Left ventricle myocardium superior (tissue), 1 donor: ENCODE measurements at places on chromosomes 11 and 22. TPM values are rescaled to one million over a fixed set of nuclear protein-coding genes. Genes with fewer than 3 reads are reported as not detected.

OVOL1 gene
- total RNA-seq = not detected

MYEOV gene
- total RNA-seq = not detected

MYRF gene
- 2.1 TPM for total RNA-seq

APOBEC3C gene
- 31.1 TPM for total RNA-seq

RGL4 gene
- total RNA-seq = not detected

LRRC75B gene
- 6.9 TPM for total RNA-seq

CACNA1I gene
- total RNA-seq = not detected

ACTN3 gene
- not detected for total RNA-seq

SAA2 gene
- total RNA-seq = 2.8 TPM

PARVA gene
- 56.4 TPM for total RNA-seq

MAJIN gene
- not detected for total RNA-seq

SLCO2B1 gene
- 30.1 TPM for total RNA-seq

MS4A12 gene
- total RNA-seq = not detected

A4GALT gene
- total RNA-seq = 81.7 TPM

ASRGL1 gene
- 3.1 TPM for total RNA-seq

SMTNL1 gene
- not detected for total RNA-seq

MEI1 gene
- 0.57 TPM for total RNA-seq

PKDREJ gene
- not detected for total RNA-seq

IFITM1 gene
- 101 TPM for total RNA-seq

GNAZ gene
- total RNA-seq = 3.3 TPM

LRRC56 gene
- 0.22 TPM for total RNA-seq

CYP2D6 gene
- total RNA-seq = not detected

VSIG2 gene
- 1.1 TPM for total RNA-seq

TEX54 gene
- total RNA-seq = not detected

BATF2 gene
- 1.2 TPM for total RNA-seq

PAX6 gene
- not detected for total RNA-seq

FOLR2 gene
- 21.9 TPM for total RNA-seq

TSSK2 gene
- total RNA-seq = not detected

THAP12 gene
- 19.0 TPM for total RNA-seq

KRTAP5-2 gene
- not detected for total RNA-seq

SREBF2 gene
- total RNA-seq = 89.7 TPM

TBX1 gene
- 3.6 TPM for total RNA-seq

CCS gene
- total RNA-seq = 26.8 TPM

DTX4 gene
- 2.6 TPM for total RNA-seq

OR10D3 gene
- not detected for total RNA-seq

FBLN1 gene
- total RNA-seq = 93.3 TPM

MUC5AC gene
- total RNA-seq = not detected

ZDHHC13 gene
- 5.9 TPM for total RNA-seq

KRTAP5-10 gene
- total RNA-seq = not detected

NF2 gene
- 53.8 TPM for total RNA-seq

KCNJ5 gene
- 7.2 TPM for total RNA-seq

APOL5 gene
- not detected for total RNA-seq

NELL1 gene
- total RNA-seq = not detected

SLC3A2 gene
- total RNA-seq = 36.4 TPM

ZC3H12C gene
- 18.3 TPM for total RNA-seq

RNF215 gene
- total RNA-seq = 5.4 TPM

GAB4 gene
- not detected for total RNA-seq

OR5P2 gene
- not detected for total RNA-seq

RFPL1 gene
- not detected for total RNA-seq

CEP126 gene
- 1.0 TPM for total RNA-seq

ZBTB3 gene
- total RNA-seq = 10.1 TPM

DDX25 gene
- total RNA-seq = not detected

PHOX2A gene
- not detected for total RNA-seq

SLC22A25 gene
- not detected for total RNA-seq

POU2AF2 gene
- total RNA-seq = not detected

CCDC87 gene
- total RNA-seq = 0.25 TPM

CD248 gene
- 11.1 TPM for total RNA-seq

LRRC74B gene
- not detected for total RNA-seq

DDI1 gene
- total RNA-seq = not detected
